ENCODE measurements at places on chromosomes 1 and 21.

- DNase-seq, result no peak
Measured at GRCh38 chr1:5650283-5651026, 341.8 kb downstream of the NPHP4 start.

- no peak for DNase-seq
Measured at GRCh38 chr1:231666937-231667608, 40.5 kb downstream of the DISC1 start.

GRCh38 chr1:51301844-51302162, 28.6 kb downstream of the TTC39A start:
- no peak for DNase-seq

DNA sequence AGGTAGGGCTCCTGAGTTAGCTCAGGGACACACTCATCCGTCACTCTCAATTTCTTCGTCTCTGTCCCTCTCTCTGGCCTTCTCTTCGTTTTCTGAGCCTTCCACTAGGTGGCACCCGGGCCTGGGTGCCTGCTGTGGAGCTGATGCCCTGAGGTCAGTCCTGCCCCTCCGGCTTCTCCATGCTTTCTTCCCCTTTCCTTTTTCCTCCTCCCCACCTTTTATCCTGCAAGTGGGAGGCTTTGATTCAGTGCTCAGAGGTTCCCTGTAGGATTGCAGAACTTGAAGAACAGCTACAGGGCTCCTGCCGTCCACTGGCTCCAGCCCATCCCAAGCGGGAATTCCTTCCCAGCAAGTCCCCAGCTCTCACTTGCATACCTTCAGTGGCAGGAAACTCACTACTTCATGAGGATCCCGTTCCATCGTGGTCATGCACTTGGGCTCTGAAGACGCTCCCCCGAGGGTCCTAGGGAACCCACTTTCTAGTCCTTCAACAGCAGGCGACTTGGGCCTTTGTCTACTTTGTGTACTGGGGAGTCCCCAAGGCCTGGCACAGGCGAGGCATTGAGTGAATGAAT, 45.6 kb downstream of the SRRM1 start:
- peak; percentile 12 for DNase-seq

GRCh38 chr1:2049225-2049717, 940 bp upstream of the PRKCZ start:
- DNase-seq, result no peak

GRCh38 chr1:41021526-41022308, at the start of gene SLFNL1:
Gene SLFNL1, minus strand, starts transcription at chr1:41021725. Its CDS starts 1,065 bp downstream, at chr1:41020660.
- no peak for DNase-seq

GRCh38 chr1:219988387-219988786, 57.9 kb downstream of the EPRS1 start:
- DNase-seq, result no peak

- DNase-seq, result no peak
Measured at GRCh38 chr1:54302951-54303843, 103.0 kb downstream of the SSBP3 start.

DNA sequence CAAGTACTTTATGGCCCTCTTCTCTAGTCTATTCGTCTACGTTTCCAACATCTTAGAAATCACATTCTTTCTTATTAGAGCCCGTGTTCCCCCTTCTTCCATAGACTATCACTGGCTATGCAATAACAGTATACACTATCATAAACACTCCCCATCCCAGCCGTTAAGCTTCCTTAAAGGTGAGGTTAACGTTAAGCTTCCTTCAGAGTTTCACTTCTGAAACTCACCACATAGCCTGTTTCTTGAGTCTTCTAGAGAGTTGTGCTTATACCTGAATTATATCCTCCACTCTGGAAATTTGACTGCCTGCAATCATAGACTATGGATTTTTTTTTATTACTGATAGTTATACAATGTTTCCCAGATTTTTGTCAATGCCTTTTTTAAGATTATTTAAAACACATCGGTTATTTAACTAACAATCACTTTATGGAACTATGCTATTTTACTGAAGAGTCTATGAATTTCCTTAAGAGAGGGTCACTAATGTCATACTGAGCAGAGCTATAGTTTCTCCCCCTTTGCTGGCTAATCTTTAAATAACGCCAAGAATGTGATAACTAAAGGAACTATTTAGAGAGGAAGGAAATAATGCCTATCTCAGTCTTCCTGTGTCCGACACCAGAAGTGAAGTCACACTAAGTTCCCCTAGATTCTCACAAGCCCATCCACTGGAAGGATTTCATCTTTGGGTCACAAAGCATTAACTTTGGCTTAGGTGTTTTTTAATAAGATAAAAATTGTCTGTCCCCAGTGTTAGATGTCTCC, 16.8 kb downstream of the FCER1A start:
- no peak for DNase-seq

DNA sequence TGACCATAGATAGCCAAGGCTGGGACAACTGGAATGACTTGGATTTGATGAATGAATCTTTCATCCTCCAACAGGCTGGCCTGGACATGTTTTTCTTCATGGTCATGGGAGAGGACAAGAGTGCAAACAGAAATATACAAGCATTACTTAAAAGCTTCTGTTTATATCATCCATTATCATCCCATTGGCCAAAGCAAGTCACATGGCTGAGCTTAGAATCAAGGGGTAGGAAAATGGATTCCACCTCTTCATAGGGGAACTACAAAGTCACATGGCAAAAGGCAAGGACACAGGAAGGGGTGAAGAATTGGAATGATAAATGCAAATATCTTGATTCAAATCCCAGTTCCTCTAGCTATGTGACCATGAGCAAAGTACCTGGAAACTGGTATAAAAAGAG, 90.2 kb upstream of the BARHL2 start:
- no peak for DNase-seq

- DNase-seq, result no peak
Measured at GRCh38 chr1:33397994-33398393, 32.9 kb downstream of the PHC2 start.

- no peak for DNase-seq
Measured at GRCh38 chr1:116944613-116945012, 34.9 kb downstream of the PTGFRN start.

- DNase-seq, result no peak
Measured at GRCh38 chr21:45124596-45124995, 50.2 kb downstream of the ADARB1 start.

- DNase-seq, result no peak
Measured at GRCh38 chr1:163875927-163876320, 554.2 kb downstream of the NUF2 start.

GRCh38 chr1:11285883-11286734, 13.1 kb downstream of the UBIAD1 start:
- DNase-seq, result no peak

DNA sequence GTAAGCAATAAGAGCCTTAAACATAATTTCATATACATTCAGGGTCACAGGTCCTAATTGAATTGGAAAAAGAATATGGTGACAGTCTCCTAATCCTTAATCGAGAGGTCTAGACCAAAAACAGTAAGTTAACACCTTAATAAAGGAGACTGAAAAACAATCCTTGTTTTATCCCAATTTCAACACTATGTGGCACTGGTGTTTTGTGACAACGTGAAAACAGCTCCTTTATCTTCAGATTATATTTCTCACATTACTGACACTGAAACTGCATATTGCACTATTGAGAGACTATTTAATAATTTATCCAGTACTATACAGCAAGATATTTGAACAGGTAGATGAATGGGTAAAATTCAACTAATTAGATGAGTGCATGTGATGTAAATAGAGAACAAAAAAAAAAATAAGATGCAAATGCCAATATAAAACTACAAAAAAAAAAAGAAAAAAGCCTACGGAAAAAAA, 34.1 kb downstream of the TP53BP2 start:
- no peak for DNase-seq

DNA sequence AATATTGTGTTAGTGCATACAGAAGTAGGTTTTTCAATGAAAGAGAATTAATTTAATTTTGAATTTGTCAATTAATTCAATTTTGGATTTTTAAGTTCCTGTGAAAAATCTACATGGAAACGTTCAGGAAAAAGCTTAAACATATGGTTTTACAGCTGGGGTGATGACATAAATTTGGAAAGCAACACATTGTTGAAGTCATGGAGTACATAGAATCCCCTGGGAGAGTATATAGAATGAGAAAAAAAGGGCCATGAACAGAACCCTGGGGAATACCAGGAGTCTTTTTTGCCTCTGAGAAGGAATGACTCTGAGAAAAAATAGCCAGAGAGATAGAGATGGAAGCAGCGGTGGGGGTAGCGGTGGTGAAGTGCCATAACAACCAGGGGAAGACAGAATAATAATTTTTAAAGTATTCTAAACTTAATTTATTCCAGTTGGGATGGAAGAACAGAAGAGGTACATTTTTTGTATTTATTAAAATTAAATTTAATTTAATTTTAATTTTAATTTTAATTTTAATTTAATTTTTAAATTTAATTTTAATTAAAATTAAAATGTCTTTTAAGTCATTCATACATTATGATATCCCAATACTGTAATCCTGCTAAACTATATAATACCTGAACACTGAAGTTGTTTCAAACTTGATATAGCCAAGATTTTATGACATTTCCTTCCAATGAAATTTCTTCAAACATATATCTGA, 48.9 kb downstream of the NME7 start:
- DNase-seq, result no peak

DNA sequence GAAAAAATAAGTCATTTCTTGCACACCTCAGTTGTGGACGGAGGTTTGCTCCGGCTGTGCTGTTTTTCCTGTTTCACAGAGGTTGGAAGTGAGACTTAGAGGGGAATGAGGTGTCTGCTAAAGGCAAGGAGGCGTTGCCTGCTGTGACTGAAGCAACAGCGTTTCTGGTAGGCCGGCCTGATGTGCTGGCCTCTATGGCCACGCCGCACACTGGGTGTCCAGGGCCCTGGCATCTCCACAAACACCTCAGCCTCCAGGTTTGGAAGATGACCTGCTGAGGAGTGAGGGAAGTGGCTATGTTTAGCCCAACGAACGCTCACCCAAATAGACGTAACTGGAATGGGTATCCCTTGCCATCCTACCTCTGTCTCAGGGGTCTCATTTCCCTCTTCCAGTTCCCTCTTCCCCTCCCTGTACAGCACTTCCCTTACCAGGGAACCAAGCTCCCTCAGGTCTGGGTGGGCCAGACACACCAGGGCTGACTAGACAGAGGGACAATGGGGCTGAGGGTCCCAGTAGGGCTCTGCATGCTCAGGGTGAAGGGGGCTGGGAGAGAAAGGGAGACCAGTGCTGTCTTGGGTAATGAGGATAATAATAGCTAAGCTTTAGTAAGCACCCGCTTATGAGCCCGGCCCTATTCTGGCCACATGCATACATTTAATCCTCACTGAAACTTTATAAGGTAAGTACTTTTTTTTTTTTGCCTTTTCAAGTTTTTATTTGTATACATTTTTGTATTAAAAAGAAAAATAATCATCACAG, 11.9 kb downstream of the CACNA1S start:
- DNase-seq, result no peak

GRCh38 chr1:100213141-100213540, 35.1 kb upstream of the LRRC39 start:
- no peak for DNase-seq

DNA sequence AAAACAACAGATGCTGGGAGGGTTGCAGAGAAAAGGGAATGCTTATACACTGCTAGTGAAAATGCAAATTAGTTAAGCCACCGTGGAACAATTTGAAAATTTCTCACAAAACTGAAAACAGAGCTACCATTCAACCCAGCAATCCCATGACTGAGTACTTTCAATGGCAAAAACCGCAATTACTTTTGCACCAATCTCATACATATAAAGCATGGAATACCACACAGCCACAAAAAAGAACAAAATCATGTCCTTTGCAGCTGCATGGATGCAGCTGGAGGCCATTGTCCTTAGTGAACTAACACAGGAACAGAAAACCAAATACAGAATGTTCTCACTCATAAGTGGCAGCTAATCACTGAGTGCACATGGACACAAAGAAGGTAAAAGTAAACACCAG, 6.3 kb upstream of the OR2T8 start:
- no peak for DNase-seq

DNA sequence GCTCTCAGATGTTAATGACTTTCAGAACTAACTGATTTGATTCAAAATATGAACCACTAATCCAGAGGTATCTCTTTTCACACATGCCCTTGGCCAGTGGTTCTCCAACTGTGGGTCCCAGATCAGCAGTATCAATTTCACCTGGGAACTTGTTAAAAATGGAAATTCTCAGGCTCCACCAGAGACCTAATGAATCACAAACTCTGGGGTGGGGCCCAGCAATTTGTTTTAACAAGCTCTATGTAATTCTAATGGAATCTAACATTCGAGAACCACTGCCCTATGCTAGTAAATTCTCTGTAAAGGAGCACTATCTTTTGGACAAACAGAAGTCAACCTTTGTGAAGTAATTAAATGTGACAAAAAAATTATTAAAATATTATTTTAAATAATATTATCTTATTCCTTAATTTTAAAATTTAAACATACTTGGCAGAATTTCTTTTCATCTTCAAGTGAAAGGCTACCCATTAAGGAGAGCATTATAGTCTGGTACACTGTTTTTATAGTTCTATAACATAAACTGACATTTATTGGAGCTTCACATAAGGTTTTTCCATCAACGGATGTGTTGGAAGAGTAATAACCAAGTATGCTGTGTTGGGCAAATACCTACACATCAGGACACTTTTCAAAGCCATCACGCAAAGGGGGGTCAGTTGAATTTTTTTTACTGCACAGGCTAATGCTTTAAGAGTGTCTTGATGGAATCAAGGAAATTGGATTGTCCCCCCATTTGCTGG, 130.4 kb downstream of the LHX4 start:
- DNase-seq, result no peak

Measured in stimulated activated CD8-positive, alpha-beta memory T cell treated with anti-CD3 and anti-CD28 coated beads, Interleukin-15, amount 100 ng/mL, for 4 hours (primary cell).